ENCODE measurements at places on chromosomes 7 and 10.

DNA sequence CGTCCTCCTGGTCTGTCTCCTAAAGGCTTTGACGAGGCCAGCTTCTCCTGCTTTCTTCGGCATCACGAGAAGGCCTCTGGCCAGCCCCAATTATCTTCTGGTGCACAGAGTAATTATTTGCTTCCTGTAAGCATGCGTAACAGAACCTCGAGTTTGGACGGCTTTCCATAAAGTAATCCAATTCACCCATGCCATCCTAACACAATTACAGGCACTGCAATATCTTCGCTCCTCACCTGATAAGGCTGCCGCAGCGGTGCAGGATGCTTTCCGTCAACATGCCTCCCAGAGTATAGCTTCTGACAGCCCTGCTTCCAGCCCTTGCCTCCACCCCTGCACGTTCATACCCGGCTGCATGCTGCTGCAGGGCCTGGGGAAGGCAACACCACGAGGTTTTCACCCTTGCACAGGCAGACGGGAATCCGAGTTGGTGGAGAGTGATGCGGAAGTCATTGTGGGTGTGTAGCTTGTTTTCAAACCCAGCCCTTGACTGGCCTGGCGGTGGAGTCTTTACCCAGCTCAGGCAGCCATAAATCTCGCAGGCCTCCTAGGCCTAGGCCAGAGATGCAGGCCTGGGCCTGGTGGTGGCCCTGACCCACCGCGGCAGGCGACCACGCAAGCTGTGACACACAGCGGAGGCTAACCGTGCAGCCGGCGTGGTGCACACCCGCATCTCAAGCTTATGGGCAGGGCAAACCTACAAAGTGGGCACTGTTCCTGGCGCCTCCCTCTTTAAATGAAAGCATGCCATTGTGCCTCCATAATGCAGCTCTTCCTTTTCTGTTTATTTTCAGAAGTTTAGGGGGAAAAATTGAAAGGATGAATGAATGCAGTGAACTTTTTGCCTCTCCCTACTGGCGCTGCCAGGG, 12.7 kb downstream of the EBF3 start:
- DNase-seq: no peak

- DNase-seq: no peak
Observed at GRCh38 chr10:118564652-118565051, 30.8 kb downstream of the PRLHR start.

DNA sequence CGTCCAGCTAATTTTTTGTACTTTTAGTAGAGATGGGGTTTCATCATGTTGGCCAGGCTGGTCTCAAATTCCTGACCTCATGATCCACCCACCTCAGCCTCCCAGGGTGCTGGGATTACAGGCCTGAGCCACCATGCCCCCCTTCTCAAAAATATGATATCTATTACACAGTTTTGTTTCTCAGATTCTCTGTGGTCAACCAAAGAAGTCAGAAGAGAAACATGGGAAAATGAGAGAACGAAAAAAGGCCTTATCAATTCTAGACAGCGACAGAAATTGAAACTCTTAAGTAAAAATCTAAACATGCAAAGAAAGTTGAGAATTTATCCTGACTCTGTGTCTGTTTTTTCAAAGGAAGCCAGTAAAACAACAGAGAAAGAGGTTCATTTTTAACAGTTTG, 283.8 kb upstream of the PLXDC2 start:
- no peak for DNase-seq

GRCh38 chr10:75959912-75960311, 528.5 kb downstream of the LRMDA start:
- no peak for DNase-seq

DNA sequence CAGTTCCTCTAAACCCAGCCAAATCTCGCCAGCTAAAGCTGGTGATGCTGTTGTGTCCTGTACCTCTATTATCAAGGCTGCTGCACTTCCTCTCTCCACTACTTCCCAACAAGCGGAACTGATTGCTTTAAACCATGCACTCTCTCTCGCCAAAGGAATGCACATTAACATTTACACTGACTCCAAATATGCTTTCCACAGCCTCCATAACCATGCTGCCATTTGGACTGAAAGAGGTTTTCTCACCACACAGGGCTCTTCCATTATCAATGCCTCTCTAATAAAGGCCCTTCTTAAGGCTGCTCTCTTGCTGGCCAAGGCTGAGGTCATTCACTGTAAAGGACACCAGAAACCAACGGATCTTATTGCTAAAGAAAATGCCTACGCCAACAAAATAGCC, 11.4 kb upstream of the LRRC61 start:
- no peak for DNase-seq
